ENCODE measurements at places on chromosomes 6 and 20.

GRCh38 chr20:17712708-17713107 is 12.9 kb downstream of the BANF2 start:
- DNase-seq = no peak
- H3K27me3 ChIP-seq = peaks cover 2% of the 10 kb centered on the region
- no peaks in the 10 kb centered on the region for H3K36me3 ChIP-seq
- no peaks in the 10 kb centered on the region for H3K4me1 ChIP-seq

GRCh38 chr6:149060300-149060984 is 257.1 kb upstream of the TAB2 start:
- H3K27ac ChIP-seq = no peak overlapping the region
- peaks cover 35% of the 10 kb centered on the region for H3K27me3 ChIP-seq
- peak; percentile 37 for DNase-seq
- no peaks in the 10 kb centered on the region for H3K36me3 ChIP-seq

- H3K4me3 ChIP-seq = no peak overlapping the region
- H3K4me1 ChIP-seq = no peaks in the 10 kb centered on the region
- H3K27me3 ChIP-seq = peaks cover 2% of the 10 kb centered on the region
- H3K36me3 ChIP-seq = no peaks in the 10 kb centered on the region
- H3K27ac ChIP-seq = no peak overlapping the region
Observed at GRCh38 chr6:39339868-39340550, 17.5 kb upstream of the KCNK16 start.

GRCh38 chr20:7503501-7503900 is 436.8 kb downstream of the HAO1 start:
- H3K4me1 ChIP-seq = peaks cover 8% of the 10 kb centered on the region
- H3K4me3 ChIP-seq = no peak overlapping the region
- no peak overlapping the region for H3K27ac ChIP-seq
- H3K27me3 ChIP-seq = no peaks in the 10 kb centered on the region
- no peak for DNase-seq
- no peaks in the 10 kb centered on the region for H3K36me3 ChIP-seq

- H3K36me3 ChIP-seq = peaks cover 8% of the 10 kb centered on the region
- no peak overlapping the region for H3K4me3 ChIP-seq
- no peaks in the 10 kb centered on the region for H3K27me3 ChIP-seq
- H3K27ac ChIP-seq = no peak overlapping the region
- no peaks in the 10 kb centered on the region for H3K4me1 ChIP-seq
- DNase-seq = no peak
Observed at GRCh38 chr6:169763308-169763707, 11.9 kb downstream of the ERMARD start.

- no peak overlapping the region for H3K4me3 ChIP-seq
- H3K27ac ChIP-seq = no peak overlapping the region
- peaks cover 12% of the 10 kb centered on the region for H3K27me3 ChIP-seq
Observed at GRCh38 chr20:59400708-59401107, 100.3 kb downstream of the EDN3 start.

DNA sequence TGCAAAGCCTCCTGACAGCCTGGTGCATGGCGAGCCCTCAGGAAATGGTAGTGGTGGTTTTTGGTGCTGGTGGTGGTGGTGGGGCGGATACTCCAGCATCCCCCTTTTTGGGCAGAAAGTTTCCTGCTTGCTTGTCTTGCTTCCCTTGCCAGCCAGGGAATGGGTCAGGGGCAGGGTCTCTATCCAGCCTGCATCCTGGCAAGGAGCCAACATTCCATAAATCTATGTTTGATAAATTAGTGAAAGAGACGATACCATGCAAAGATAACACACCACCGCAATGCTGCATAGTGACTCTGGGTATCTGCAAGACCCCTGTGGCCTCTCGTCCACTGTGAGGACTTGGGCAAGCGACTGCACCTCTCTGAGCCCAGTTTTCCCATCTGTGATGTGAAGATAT is 246.2 kb downstream of the LRFN2 start:
- no peaks in the 10 kb centered on the region for H3K36me3 ChIP-seq
- no peaks in the 10 kb centered on the region for H3K27me3 ChIP-seq
- no peak overlapping the region for H3K4me3 ChIP-seq
- no peaks in the 10 kb centered on the region for H3K4me1 ChIP-seq

DNA sequence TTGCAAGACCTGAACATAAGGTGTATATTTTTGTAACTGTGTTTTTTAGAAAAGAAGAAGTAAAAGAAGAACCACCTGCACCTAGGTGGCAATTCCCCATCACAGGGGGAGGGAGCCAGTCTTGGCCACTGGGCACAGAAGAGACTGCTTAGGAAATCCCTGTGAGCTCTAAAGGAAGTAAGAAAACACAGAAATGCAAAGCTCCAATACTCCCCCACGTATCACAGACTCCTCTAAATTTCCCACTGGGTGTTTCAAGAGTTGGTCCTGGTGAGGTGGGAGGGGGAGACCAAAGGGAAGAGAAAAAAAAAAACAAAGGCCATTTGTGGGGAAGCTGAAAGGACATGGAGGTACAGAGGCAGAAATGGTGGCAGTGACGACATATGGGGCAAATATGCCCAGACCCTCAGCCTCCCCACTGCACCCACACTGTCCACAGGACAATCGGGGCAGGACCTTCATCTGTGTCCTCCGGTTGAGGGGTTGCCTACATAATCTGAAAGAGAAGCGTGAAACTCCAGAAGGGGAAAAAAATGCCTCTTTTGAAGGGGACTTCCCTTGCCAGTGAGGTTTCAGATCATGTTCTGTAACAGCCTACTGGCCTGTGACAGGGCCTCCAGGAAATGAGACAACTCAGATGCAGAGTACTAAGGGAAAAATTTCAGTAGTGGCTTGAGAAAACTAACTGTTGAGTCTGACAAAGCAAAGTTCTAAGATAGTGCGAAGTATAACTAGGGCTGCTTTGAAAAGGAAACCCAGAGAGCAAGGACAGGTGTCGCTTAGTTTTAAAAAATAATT is 226.2 kb upstream of the MARCKS start:
- H3K27me3 ChIP-seq = no peaks in the 10 kb centered on the region
- H3K36me3 ChIP-seq = no peaks in the 10 kb centered on the region
- DNase-seq = peak; percentile 77
- H3K27ac ChIP-seq = peak overlapping the region; percentile 83

DNA sequence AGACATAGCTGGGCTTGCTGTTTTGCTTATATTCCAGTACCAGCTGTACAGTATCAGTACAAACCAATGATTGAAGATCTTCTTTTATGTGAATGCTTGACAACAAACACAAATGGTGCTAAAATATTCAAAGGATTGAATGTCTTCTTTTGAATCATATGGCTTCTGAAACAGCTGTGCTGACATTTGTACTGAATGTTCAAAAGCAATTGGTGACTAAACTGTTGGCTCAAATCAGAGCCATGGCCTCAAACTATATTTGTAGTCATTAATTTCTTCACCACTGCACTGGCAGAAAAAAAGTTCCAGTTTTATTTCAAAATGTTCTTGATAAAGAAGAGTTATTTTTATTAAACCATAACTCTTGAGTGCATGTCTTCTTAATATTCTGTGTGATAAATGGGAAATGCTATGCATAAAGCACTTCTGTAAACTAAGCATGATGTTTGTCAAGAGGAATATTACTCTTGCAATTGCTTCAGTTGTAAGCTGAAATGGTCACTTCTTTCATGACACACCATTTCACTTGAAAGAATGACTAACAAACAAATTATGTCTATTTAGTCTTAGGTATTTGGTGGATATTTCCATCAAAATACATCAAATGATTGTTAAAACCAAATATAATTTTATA is 45.9 kb upstream of the CENPW start:
- DNase-seq = no peak
- peaks cover 2% of the 10 kb centered on the region for H3K27me3 ChIP-seq
- H3K4me1 ChIP-seq = no peaks in the 10 kb centered on the region
- H3K4me3 ChIP-seq = no peak overlapping the region
- H3K36me3 ChIP-seq = no peaks in the 10 kb centered on the region

GRCh38 chr6:116369540-116369939 is 1.2 kb upstream of the DSE start:
- H3K36me3 ChIP-seq = no peaks in the 10 kb centered on the region
- H3K4me1 ChIP-seq = peaks cover 6% of the 10 kb centered on the region
- H3K4me3 ChIP-seq = no peak overlapping the region

DNA sequence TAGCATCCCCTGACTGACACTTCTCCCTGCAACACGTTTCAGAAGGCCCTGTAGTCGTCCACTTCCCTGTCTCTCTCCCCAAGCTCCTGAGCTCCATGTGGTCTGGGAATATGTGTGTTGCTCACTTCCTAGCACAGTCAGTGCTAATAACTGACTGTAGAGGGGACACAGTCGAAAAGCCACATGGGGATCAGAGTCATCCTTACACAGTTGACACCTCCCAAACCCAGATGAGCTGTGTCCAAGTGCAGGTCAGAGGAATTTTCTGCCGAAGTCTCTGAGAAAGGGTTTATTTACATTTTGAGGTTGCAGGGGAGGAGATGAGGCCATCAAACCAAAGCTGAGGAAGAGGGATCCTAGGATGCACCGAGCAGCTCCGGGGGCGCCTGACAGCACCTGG is 3.5 kb upstream of the ADAM33 start:
- DNase-seq = no peak
- H3K27me3 ChIP-seq = peaks cover 39% of the 10 kb centered on the region
- no peaks in the 10 kb centered on the region for H3K4me1 ChIP-seq
- no peak overlapping the region for H3K27ac ChIP-seq
- H3K4me3 ChIP-seq = no peak overlapping the region

GRCh38 chr20:52054123-52054522 is 137.5 kb downstream of the ZFP64 start:
- no peaks in the 10 kb centered on the region for H3K36me3 ChIP-seq
- H3K4me1 ChIP-seq = no peaks in the 10 kb centered on the region
- no peak overlapping the region for H3K4me3 ChIP-seq
- no peak for DNase-seq

GRCh38 chr20:1536893-1537730 is 20.4 kb downstream of the SIRPD start:
- H3K27me3 ChIP-seq = peaks cover 2% of the 10 kb centered on the region
- no peak overlapping the region for H3K4me3 ChIP-seq
- no peak for DNase-seq
- no peak overlapping the region for H3K27ac ChIP-seq
- no peaks in the 10 kb centered on the region for H3K36me3 ChIP-seq

DNA sequence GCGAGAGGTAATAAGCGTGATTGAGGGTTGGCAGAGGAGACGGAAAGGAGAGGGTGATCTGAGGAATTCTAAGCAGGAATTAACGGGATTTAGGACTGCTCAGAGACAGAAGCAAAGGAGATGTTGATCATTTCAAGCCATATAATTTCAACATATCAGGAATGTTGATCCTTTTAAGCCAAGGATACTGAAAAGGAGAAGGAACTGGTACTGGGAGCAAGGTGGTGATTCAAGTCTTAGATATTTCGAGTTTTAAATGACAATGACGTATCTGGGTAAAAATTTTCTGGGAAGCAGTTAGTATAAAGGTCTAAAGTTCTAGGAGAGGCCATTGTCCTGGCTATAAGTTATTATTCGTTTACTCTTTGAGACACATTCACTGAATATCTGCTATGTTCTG is 91.3 kb upstream of the OGFRL1 start:
- no peak for DNase-seq
- no peaks in the 10 kb centered on the region for H3K4me1 ChIP-seq

DNA sequence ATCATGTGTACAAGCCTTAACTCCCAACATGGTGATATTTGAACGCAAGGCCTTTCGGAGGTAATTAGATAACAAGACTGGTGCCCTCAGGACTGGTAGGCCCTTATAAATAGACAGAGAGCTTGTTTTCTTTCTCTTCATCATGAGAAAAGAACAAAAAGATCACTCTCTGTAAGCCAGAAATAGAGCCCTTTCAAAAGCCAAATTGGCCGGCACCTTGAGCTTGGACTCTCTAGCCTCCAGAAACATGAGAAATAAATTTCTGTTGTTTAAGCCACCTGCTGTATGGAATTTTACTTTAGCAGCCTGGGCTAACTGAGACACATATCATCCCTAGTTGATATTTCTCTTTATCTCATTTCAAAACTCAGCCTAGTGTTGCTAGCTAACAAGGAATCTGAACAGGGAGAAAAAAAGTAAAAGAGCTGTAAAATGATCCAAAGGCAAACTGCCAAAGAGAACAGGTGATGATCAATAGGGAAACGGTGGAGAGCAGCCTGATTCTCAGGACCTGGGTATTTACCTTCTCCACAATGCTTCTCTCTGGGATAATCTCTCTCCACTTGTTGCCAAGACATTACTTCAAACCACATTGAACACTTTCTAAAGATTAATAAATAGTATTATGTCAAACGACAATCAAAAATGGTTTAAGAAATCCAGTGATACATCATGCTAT is 6.1 kb downstream of the COL21A1 start:
- no peak for DNase-seq
- no peaks in the 10 kb centered on the region for H3K4me1 ChIP-seq
- no peaks in the 10 kb centered on the region for H3K27me3 ChIP-seq
- no peaks in the 10 kb centered on the region for H3K36me3 ChIP-seq
- H3K4me3 ChIP-seq = no peak overlapping the region
- H3K27ac ChIP-seq = no peak overlapping the region

DNA sequence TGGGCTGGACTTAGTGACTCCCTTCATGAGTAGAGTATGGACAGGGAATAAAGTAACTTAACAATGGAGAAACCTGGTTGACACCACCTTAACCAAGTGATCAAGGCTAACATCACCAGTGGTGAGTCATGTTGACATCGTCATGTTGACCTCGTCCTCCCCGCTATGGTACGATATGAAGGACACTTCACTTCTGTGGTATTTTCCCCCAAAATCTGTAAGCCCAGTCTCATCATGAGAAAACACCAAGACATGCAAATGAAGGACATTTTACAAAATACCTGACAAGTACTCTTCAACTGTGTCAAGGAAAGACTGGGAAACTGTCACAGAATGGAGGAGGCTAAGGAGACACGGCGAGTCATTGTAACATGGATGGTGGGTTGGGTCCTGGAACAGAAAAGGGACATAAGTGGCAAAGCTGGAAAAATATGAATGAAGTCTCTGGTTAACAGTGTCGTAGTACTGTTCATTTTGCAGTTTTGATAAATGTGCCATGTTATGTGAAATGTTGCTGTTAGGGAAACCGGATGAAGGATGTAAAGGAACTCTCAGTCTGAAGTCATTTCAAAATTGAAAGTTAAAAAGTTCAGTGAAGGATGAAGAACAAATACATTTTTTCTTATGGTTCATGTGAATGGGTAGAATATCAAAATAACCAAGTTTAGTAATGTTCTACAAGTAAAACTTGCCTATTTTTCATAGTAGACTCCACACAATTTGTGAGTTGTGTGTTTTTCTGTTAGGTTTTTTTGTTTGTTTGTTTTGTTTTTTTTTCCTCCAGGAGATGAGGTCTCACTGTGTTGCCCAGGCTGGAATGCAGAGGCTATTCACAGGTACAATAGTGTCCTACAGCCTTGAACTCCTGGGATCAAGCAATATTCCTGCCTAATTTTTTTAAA is 247.5 kb downstream of the TMEM242 start:
- no peak overlapping the region for H3K27ac ChIP-seq
- no peaks in the 10 kb centered on the region for H3K4me1 ChIP-seq
- DNase-seq = no peak
- H3K4me3 ChIP-seq = no peak overlapping the region
- H3K36me3 ChIP-seq = no peaks in the 10 kb centered on the region

- no peaks in the 10 kb centered on the region for H3K27me3 ChIP-seq
- H3K4me1 ChIP-seq = no peaks in the 10 kb centered on the region
- H3K4me3 ChIP-seq = no peak overlapping the region
- no peaks in the 10 kb centered on the region for H3K36me3 ChIP-seq
- H3K27ac ChIP-seq = no peak overlapping the region
- DNase-seq = no peak
Observed at GRCh38 chr6:170062915-170063241, 228.0 kb downstream of the DLL1 start.

GRCh38 chr6:127022302-127022701 is 96.2 kb upstream of the RSPO3 start:
- DNase-seq = no peak
- no peaks in the 10 kb centered on the region for H3K27me3 ChIP-seq
- H3K4me1 ChIP-seq = peaks cover 4% of the 10 kb centered on the region
- H3K27ac ChIP-seq = no peak overlapping the region
- H3K36me3 ChIP-seq = no peaks in the 10 kb centered on the region
- H3K4me3 ChIP-seq = no peak overlapping the region

Measured in endothelial cell of umbilical vein (primary cell).